GM10248 (cell line): ENCODE measurements at places on chromosomes 1 and 21.

DNA sequence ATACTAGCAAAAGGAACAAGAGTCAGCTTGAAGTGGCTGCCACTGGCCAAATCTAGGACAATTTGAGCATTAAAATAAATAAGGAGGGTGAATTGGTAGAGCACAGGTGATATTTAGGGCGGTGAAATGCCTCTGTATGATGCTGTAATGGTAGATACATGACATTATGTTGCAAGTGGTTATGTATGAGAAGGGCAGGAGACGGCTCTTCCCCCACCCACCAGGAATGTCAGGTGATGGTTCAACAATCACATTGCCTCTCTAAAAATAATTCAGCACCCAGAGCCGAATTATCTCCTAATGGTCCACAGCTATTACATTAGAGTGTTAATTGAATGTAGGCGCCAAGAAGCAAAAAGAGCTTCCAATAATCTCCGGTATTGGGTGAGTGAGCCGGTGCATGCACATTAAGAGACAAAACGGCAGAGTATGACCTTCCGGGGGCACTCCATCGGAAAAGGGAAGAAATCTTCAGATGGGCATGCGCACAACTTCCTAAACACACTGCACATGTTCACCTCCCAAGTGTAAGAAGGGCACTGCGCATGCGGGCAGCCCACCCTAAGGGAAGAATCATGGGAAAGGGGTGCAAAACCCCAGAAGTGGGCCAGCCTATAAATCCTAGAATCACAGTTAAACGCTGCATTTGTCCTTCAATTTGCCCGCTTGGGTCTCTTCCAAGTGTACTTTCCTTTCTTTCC is 6.8 kb upstream of the IFNAR1 start:
- no peak for DNase-seq

GRCh38 chr1:907611-908451 is 15.9 kb upstream of the SAMD11 start:
- DNase-seq: no peak

DNA sequence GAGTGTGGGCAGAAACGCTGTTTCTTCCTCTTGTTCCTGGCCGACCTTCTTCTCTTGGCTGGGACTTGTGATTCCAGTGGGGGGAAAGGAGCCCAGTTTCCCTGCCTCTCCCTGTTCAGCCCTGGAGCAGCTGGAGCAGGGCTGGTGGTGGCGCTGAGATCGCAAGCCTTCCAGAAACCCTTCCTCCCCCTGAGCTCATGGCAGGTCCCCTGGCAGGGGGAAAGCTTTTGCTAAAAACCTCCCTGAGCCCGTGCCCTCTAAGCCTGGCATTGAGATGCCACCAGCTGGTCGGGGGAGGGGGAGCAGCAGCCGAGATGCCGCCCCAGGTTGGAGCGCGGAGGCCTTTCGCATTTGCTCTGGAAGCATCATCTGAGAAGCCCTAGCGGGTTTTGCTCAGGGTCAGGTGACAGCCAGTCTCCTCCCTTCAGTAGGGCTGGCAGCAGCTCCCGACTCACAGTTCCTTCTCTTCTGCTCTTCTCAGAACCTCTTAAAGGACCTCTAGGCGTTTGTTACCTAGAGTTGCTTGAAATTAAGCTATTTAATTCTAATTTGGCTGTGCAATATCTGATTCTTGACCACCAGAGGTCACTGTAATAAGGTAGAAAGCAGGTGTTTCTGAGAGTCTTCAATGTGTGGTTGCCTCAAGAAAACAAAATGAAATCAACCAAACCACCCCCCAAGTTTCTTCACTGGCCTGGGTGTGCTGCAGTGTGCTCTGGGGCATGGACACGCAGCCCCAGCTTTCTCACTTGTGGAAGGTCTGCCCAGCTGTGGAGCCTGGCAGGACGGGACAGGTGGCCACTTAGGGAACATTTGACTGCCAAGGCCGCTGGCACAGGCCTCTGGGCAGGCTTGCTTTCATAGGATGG is 257.3 kb downstream of the CAMTA1 start:
- DNase-seq: peak; percentile 72

GRCh38 chr1:159170639-159171038 is 776 bp upstream of the CADM3 start:
- DNase-seq: no peak

DNA sequence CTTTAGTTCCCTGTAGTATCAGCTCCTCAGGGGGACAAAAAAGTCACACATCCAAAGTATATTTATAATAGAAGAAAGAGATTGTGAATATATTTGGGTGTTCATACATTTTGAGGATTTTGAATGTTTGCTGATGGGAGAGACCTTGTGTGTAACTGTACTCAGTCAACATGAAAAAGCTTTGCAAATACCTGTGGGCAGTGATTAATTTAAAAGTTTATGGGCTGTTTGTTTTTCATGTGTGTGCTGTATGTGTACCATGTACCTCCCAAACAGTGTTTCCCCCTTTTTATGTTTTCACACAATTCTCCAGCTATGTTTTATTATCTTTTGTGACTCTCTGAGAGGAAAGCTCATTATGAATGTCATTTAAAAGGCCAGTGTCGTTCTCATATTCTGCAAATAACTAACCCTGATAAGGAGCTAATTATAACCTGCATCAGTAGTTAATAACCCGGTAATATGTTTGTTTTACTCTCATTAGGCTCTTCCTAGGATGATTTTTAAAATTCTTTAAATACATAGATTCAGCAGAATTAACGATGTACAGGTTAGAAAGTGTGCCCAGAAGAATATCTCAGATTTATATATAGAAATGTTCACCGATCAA is 271.5 kb downstream of the NFIA start:
- no peak for DNase-seq
